ENCODE measurements at places on chromosomes 7 and 10. TPM values are rescaled to one million over a fixed set of nuclear protein-coding genes. Genes with fewer than 3 reads are reported as not detected.
A peak's percentile ranks its signal among the peaks of the same experiment; 100 is the strongest.

GALNT17 gene
- total RNA-seq, result not detected

INMT gene
- not detected for total RNA-seq

GRCh38 chr7:129882531-129882930 is 70.2 kb downstream of the UBE2H start:
- no peak for DNase-seq

DNA sequence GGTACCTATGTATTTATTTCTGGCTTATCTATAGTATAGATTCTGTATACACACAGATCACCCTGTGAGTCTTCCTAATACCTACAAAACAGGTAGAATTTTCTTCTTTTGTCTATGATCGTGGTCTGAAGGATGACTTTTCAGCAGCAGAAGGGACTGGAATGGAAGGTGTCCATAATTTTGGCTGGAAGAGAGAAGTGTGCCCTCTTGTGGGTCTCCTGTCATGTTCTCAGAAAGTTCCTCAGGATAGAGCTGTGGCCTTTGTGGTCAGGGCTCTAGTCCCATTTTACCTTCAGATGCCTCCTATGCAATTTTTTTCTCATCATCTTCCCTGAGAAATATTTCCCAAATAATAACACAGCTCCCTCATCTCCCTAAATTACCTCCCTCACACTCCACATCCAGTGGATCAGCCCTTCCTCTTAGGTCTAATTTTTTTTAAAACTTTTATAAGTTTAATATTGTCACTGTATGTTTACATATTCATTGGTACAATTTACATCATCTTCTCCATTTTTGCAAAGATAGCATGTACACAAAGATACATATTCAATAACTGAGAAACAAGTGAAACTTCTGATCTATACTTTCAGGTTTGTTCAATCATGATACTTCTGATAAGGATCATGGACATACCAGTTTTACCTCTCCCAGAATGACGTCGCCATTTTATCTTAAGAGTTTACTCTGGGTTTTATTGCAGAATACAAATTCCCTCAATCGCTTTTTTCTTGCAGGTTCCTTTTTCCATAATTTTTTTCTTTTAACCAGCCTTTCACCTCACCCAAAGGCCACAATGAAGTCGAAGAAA is 112.7 kb downstream of the REEP3 start:
- no peak for DNase-seq

- DNase-seq, result peak; percentile 74
These were observed 4.1 kb downstream of the KCNIP2 start for GRCh38 chr10:101839416-101840063.

DNA sequence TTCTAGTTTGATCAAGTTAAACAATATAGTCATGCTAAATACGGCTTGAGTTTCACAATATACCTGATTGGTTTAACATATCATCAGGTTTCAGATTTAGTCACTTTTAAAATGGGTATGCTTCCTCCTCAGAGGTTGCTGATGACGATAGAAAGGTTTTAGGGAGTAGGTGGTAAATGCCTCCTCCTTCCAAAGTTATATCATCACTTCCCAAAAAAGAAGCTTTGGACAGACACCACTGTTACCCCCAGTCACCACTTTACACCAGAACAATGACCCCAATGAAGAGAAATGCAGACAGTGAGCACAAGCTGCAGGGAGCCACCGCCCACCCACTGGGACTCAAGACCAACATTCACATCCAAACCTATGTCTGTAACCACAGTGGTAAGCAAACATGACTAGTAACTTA is 244.6 kb downstream of the SORCS1 start:
- no peak for DNase-seq

DNA sequence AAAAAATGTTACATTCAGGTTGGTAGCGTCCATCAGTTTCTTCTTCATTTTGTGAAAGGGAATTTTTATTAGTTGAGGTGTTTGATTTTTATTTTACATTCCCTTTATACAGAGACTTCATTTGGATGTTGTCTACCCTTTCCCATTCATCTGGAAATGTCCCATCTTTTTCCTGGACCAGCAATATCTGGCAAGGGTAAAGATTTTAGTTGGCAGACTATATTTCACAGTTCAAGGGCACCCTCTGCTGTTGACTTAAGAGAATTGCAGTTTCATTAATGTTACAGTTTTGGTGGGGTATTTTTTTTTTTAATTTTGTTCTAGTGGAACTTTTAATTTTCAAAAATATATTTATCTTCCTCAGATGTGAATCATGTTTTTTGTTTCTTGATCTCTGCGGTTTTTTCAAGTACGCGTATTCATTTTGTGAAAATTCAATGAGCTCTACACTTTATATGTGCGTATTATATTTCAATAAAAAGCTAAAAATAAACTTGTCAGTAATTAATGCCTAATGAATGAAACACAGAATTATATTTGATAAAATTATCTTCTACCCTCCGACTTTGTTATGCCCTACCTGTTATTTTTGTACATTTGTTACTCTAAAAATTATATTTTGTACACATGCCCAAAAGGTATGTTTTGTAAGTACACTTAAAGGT is 97.9 kb upstream of the KLF14 start:
- DNase-seq, result no peak

Measured in activated CD4-positive, alpha-beta memory T cell treated with anti-CD3 and anti-CD28 coated beads for 36 hours (primary cell).